ENCODE measurements at places on chromosomes 6 and 20.

DNA sequence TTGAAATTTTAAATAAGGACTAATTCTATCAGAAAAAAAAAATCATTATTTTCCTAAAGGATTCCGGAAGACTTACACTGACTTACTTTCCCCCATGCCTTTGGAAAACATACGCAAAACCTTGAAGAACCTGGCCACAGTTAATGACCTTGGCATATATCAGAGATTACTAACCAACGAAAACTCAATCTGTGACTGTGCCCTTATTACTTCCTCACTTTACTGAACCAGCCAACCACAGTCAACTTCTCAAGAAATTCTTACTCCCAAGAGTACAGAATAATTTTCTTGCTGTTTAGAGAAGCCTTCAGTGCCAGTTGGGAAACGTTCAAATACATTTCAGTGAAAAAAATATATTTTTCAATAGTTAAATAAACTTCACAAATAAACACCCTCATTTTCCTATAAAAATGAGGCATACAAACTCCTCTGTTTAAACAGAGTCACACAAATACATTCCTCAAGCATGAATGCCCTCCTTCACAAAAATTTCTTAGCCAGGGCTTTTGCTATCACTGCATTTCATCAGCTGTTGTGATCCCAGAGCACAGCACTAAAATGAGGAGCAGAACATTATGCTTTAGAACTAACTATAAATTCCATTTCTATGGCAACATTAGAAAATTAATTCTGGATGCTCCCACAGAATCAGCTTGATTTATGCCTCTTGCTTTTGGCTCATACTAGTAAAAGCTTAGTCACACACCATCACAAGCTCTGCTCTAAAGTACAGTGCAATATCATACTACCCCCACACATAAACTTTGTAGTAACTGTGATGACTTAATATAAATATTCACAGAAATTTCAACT is 117.6 kb downstream of the DST start:
- no peak for DNase-seq

GRCh38 chr6:44271914-44272313 is 1.7 kb downstream of the TMEM151B start:
- no peak for DNase-seq

- no peak for DNase-seq
These were observed 122.2 kb downstream of the COL19A1 start for GRCh38 chr6:69988458-69989126.

GRCh38 chr20:63819224-63819921 is 11.7 kb downstream of the ZBTB46 start:
- DNase-seq, result no peak

GRCh38 chr20:9490161-9490560 is 24.2 kb upstream of the LAMP5 start:
- DNase-seq, result no peak

DNA sequence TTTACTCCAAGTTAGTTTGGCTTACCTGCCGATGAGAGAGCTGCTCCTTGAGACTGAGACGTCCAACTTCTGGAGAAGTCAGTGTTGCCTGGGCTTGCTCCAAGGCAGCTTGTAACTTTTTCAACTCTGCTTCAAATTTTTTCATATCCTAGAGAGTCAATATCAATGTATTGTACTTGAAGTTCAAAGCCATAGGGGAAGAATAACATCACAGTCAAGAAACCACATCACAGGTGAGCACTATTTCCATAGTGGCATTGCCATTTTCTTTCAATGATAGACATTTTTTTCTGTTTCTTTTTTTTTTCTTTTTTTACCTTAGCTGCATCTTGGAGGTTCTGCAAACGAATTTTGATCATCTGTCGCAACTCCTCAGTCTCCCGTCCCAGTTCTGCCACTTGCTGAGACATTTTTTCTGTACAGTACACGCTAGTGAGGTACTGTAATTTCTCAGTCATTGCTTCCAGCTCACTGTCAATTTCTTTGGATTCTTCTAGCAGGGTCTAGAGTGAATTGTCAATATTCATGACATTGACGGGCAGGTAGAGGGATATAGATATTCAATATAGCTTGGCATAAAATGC is 326.7 kb downstream of the SYNE1 start:
- DNase-seq, result no peak

DNA sequence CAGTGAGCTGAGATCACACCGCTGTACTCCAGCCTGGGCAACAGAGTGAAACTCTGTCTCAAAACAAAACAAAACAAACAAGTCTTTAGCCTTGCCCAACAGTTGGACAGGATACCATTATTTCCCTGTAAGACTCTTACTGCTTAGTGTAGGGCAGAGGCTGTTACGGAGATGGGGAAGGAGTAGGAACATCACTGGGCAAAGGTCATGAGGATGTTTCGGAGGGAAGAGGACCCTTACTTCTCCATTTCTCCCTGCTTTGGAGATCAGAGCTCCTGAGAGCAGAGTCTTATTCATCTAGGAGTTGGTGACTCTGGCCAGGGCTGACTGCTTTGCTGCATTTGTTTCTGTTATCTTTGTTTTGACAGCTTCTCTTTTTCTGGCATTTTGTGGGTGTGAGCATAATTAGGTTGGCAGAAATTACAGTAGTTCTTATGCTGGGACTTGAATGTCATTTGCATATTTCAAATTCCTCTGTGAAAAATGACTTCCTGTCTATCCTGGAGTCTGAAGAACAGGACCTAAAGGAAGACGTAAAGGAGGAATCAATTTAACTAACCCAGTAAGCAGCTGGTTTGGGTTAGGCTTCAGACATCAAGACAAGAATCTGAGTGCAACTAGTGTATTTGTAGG is 89.0 kb downstream of the CDS2 start:
- DNase-seq, result peak; percentile 50

DNA sequence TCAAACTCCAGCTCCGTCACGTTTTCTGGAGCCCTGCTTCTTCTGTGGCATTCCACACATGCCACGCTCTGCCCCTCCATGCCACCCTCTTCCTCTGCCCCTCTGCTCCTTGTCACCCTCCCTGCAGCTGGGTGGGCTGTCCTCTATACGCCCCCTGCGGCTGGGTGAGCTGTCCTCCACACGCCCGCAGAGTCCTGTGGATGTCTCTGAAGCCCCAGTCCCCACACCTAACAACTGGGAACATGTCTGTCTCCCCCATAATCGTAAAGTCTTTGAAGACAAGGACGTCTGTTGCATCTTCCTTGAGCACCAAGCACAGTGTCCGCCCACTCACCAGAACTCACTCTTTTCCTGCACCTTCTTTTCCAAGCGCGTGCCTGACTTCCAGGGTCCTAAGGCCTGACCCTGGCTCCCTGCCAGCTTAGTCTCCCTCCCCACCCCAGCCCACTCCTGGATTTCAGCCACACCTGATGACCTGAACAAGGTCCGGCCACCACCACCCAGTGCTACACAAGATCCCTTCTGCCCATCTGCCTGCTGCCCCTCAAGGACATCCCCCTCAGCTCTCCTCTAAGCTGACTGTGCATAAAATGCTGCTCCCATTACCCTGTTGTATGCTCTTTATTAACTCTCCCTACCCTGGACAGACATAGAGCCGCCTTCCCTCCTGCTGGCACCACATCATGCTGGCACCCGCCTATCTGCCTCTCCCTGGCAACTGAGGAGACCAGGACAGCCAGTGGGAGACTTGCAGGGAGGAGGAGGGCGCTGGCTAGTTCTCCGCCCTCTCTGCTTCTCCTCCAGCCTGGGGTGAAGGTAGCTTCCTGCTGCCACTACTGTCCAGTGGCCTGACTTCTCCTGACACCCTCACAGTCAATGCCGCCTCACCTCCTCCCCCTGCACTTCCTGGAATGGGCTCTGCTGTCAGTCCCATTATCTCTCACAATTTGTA is 10.7 kb upstream of the PRR18 start:
- DNase-seq, result no peak

DNA sequence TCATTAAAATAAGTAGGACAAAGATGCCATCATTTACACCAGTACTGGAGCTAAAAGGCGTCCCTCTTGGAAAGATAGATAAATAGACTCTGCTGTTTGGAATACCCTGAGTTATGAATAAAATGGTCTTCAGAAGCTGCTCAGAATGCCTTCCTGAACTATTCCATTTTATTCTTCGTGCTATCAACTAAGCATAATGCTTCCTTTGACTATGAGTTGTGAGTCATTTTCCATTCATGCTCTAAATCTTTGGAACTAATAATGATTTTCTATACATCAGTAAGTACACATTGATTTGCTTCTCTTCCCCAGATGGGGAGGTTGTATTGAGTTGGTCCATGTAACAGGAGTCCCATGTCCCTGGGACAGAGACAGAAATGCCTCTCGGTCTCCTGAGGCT is 98.3 kb upstream of the PDE7B start:
- DNase-seq, result no peak

DNA sequence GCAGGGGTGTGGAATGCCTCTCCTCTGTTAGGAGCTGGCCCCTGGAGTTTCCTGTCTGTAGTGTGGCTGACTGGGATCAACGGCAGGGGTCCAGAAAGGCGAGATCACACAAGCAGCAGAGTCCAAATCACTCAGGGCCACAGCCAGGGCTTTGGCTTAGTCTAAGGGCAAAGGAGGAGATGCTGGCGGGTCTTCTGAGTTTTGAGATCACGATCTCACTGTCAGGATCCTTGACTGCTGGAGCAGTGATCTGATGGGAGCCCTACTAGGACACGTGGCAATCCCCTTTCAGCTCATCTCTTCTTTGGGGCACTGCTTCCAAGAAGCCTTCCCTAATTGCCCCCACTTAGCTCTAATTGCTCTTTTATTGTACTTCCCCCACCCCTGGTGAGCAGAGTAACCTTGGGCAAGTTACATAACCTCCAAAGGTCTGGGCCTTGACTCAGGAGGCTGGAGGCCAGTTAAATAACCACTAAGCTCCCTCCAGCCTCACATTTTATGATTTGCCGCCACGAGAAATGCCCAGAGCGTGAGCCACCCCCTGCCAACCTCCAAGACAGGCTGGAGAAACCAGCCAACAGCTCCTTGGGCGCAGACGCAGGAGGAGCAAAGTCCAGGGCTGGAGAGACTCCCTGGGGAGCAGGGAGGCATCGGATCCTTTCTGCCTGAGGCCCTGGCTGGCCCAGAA is 12.0 kb downstream of the KCNK5 start:
- DNase-seq, result no peak

- no peak for DNase-seq
These were observed 134.4 kb upstream of the BTBD3 start for GRCh38 chr20:11783102-11783850.

DNA sequence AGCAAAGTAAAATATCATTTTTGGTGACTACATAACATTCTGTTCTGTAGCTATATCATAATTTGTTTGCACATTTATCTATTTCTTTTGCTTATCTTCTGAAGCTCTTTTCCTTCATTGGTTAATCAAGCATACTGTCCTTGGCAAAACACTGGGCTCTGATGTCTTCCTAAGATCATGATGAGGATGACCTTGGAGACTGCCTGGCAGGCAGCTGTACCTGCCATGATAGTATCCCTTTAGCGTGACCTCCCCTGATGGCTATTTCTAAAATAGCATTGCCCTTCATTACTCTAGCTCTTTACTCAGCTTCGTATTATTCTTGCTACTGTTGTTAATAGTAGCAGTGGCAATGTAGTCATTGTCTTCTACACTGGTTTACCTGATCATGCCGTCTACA is 46.0 kb upstream of the ELOVL5 start:
- DNase-seq, result no peak

DNA sequence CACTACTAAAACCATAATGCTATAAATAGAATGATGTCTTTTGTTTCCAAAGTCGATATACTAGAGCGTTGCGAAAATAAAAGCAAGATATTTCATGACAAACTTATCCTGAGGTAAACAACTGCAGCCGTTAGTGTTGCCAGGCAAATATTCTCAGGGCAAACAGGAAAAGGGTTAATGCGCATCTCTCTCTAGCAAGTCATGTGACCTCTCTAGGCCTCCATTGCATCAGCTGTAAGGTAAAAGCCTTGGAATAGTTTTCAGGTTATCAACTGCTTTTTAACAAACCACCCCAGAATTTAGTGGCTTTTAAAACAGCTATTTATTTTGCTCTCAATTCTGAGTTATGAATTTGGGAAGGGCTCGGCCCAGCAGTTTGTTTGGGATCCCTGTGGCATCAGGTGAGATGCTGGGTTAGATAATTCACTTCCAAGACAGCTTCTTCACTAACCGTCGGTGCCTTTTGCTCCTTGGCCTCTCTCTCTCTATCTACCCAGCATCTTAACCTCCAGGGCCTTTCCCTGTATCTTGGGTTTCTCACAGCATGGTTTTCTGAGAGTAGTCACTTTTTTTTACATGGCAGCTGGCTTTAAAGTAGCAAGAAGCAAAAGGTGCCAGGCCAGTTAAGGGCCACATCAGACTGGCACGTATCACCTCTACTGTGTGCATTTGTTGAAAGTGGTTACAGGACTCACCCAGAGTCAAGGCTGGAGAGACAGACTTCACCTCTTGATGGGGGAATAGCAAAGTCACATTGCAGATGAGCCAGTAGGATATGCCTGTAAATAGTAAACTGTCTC is 39.2 kb upstream of the LTV1 start:
- no peak for DNase-seq

DNA sequence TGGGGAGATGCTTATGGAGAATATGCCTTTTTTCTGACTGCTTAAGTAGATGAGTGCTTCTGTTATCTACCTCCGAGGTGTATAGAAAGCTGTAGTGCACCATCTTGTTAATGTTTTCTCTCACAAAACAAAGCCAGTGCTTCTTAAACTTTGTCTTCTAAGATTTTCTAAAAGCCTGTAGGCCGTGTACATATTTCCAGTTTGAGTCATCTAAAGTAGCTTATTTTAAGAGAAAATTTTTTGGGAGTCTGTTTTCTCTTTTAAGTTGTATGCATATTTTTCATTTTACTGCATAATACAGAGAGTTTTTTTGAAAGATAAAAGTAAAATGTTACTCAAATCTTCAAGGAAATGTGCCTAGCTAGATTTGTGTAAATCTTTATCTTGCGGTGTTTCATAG is 151.7 kb downstream of the GRIK2 start:
- DNase-seq, result no peak

DNA sequence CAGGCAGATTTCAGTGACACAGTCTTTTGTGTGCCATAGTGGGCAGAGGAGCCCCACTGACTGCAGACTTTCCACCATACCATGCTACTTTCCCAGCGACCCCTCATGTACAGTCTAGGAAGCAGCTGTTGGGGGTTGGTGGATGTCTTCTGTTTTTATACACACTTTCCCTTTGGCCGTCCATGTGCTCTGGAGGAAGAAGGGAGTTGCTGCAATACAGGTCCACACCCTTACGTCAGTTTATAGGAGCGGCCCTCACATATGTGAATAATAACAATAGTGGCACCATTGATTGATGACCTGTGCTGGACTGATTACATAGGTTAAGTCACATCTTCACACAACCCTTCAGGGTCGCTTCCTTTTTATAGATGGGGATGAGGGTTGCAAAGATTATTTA is 17.5 kb upstream of the CCN2 start:
- DNase-seq, result no peak

- DNase-seq, result no peak
These were observed 330.8 kb downstream of the TAF4 start for GRCh38 chr20:61734733-61735502.

- no peak for DNase-seq
These were observed 112.8 kb upstream of the BMP2 start for GRCh38 chr20:6654513-6655252.
